ENCODE measurements at places on chromosomes 12 and 14.

- no peaks in the 10 kb centered on the region for H3K27me3 ChIP-seq
- H3K4me1 ChIP-seq = peaks cover 1% of the 10 kb centered on the region
- no peaks in the 10 kb centered on the region for H3K36me3 ChIP-seq
- no peak for DNase-seq
- no peak overlapping the region for H3K27ac ChIP-seq
These were observed 231.3 kb upstream of the AMIGO2 start for GRCh38 chr12:47311010-47311409.

DNA sequence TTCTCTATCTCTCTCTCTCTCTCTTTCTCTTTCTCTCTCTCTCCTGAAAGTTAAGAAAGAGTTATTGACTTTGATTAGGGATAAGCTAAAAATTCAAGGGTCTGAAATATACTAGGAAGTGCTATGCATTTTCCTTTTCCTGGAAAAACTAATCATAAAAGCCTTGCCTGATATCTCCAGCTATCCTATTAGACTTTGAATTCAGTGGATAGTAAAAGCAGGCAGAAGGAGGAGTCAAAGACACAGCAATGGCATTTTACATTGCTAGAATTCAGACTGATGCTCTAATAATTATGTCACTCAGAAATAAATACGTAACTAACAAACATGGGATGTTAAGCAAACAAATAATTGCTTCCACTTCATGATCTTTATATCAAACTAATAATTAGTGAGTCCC is 272.0 kb downstream of the SSPN start:
- H3K4me1 ChIP-seq = no peaks in the 10 kb centered on the region
- no peak overlapping the region for H3K27ac ChIP-seq
- H3K4me3 ChIP-seq = no peak overlapping the region
- no peak for DNase-seq

DNA sequence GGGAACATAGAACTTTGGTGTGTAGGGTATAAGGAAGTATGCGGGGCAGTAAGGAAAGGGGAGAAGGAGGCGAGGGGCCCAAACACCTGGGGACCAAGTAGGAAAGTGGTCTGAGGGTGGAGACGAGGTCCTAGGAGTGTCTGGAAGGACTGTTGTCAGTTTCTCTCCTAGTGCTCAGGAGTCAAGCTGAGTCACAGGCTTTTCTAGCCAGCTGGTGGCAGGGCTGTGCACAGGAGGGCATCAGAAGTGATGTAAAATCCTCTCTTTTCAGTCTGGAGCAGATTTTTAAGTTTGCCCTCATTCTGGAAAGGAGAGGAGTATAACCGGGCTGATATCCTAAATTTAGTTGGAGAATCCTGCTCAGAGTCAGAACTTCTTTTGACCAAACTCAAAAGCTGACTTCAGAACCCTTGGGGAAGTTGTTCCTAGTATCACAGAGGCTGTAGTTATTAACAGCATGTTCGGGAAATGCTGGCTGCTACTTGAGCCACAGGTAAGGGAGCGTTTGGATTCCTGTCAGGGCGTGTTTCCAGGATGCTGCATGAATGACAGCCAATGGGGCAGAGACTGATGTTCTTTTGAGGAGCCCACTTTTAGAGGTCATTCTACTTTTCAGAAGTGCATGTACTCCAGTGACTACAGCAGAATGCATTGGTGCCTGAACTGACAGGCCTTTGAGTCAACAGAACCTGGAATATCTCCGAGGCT is 19.3 kb downstream of the ZNF664 start:
- peaks cover 17% of the 10 kb centered on the region for H3K36me3 ChIP-seq
- no peak overlapping the region for H3K27ac ChIP-seq
- no peak for DNase-seq
- no peaks in the 10 kb centered on the region for H3K27me3 ChIP-seq
- no peak overlapping the region for H3K4me3 ChIP-seq

DNA sequence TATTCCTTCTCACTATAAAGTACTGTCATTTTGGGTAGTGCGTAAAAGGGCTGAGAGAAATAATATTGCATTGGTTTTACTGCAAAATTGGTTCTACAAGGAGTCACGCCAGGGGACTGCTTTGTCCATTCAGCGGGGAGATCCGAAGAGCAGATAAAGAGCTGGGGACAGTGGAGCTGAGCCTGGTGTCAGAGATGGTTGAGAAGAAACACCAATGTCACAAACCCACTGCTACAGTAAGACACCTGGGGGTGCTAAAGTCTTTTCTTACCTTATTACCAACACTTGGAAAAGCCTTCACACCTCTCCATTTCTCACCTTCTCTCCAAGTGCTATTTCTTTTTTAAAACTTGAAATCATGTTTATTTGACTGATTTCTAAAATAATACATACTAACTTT is 14.1 kb downstream of the IL31 start:
- no peaks in the 10 kb centered on the region for H3K36me3 ChIP-seq
- no peak for DNase-seq
- no peaks in the 10 kb centered on the region for H3K4me1 ChIP-seq
- H3K27ac ChIP-seq = no peak overlapping the region
- H3K27me3 ChIP-seq = no peaks in the 10 kb centered on the region
- no peak overlapping the region for H3K4me3 ChIP-seq

- no peaks in the 10 kb centered on the region for H3K4me1 ChIP-seq
- no peaks in the 10 kb centered on the region for H3K27me3 ChIP-seq
- no peak overlapping the region for H3K27ac ChIP-seq
- H3K4me3 ChIP-seq = no peak overlapping the region
- no peak for DNase-seq
These were observed 20.2 kb upstream of the CHGA start for GRCh38 chr14:92902726-92903125.

- peaks cover 37% of the 10 kb centered on the region for H3K4me1 ChIP-seq
- peak overlapping the region; percentile 62 for H3K27ac ChIP-seq
- peak overlapping the region; percentile 65 for H3K4me3 ChIP-seq
- H3K36me3 ChIP-seq = no peaks in the 10 kb centered on the region
- no peak for DNase-seq
These were observed 8.6 kb upstream of the GPR68 start for GRCh38 chr14:91252871-91253794.

GRCh38 chr14:75088566-75089373 is 19.3 kb downstream of the ZC2HC1C start:
- DNase-seq = no peak
- H3K4me3 ChIP-seq = no peak overlapping the region
- peaks cover 85% of the 10 kb centered on the region for H3K36me3 ChIP-seq
- no peaks in the 10 kb centered on the region for H3K4me1 ChIP-seq

- no peaks in the 10 kb centered on the region for H3K27me3 ChIP-seq
- DNase-seq = no peak
- H3K27ac ChIP-seq = no peak overlapping the region
- no peak overlapping the region for H3K4me3 ChIP-seq
- H3K4me1 ChIP-seq = no peaks in the 10 kb centered on the region
These were observed 70.5 kb downstream of the GPR65 start for GRCh38 chr14:88075269-88075981.

- no peak overlapping the region for H3K4me3 ChIP-seq
- DNase-seq = no peak
- H3K27ac ChIP-seq = no peak overlapping the region
- H3K36me3 ChIP-seq = peaks cover 22% of the 10 kb centered on the region
These were observed 8.3 kb downstream of the C3AR1 start for GRCh38 chr12:8057839-8058238.

- DNase-seq = no peak
- H3K4me3 ChIP-seq = no peak overlapping the region
- H3K4me1 ChIP-seq = no peaks in the 10 kb centered on the region
These were observed 9.1 kb downstream of the GSG1 start for GRCh38 chr12:13094367-13094766.

DNA sequence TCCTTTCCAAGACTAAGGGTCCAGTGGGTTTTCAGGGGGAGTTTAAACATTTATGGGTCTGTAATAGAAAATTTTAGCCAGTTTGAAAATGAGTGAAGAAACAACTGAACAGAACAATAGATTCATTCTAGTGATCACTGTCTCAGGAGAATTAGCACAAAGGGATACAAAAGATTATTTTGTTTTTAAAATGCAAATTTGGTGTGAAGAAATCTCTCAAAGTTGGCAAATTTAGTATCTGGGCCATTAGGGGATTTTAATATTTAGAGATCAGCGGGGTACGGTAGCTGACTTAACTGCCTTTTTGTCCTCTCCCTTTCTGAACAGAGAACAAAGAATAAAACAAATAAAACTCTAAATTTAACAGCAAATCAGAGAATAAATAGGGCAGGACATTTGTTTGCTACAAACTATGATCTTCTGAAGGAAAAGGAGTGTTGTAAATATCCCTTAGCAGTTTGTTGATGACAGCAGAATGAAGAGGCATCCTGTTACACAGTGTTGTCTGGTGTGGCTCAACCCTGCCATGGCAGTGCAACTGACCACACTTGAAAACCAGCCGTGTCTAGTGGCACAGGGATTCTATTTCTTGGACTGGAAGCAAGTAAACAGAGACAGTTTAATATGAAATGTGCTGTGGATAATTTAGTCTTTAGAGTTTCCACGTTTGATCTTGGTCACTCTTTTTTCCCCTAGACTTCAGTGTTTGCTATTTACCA is 46.3 kb upstream of the LRTM2 start:
- H3K27ac ChIP-seq = no peak overlapping the region
- no peak overlapping the region for H3K4me3 ChIP-seq
- no peak for DNase-seq
- H3K4me1 ChIP-seq = peaks cover 14% of the 10 kb centered on the region

GRCh38 chr12:130712346-130713065 is 3.6 kb downstream of the RIMBP2 start:
- no peak for DNase-seq
- no peak overlapping the region for H3K27ac ChIP-seq
- H3K36me3 ChIP-seq = no peaks in the 10 kb centered on the region
- H3K4me3 ChIP-seq = no peak overlapping the region

DNA sequence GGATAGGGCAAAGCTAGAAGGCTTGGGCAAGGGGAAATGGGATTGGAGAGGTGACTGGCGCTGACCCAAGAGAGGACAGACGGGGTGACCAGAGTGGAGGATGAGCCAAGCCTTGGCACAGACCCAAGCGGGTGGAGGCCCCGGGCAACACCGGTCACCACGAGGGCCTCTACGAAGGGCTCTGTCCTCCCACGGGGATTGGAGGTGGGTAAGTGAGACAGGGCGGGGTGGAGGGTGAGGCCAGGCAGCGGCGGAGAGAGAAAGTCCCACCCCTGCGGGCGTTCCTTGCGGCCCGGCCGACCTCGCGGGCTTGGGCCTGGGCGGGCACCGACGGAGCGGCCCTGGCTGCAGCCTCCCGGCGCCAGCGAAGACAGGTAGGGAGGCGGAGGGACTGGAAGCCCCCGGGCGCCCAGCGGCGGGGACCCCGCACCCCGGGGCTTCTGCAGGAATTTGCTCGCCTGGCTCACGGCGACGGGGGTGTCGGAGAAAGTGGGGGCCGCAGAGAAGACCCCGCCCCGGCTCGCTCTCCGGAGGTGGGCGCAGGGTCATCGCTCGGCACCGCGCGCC is at the start of gene PAPLN:
TSS of gene PAPLN (plus strand) at position 288 of the 567 bp plus-strand sequence. CDS start 2,273 bp downstream, outside the sequence.
- H3K4me3 ChIP-seq = peak within 1 kb of the TSS; percentile 55
- no peak for DNase-seq
- H3K36me3 ChIP-seq = no peaks in the 10 kb centered on the region

GRCh38 chr14:92323011-92323915 is at the start of gene SLC24A4:
Gene SLC24A4, plus strand, starts transcription at chr14:92323165. Its CDS starts 666 bp downstream, at chr14:92323831.
- no peak within 1 kb of the TSS for H3K27ac ChIP-seq
- peak within 1 kb of the TSS; percentile 42 for H3K4me3 ChIP-seq
- peaks cover 19% of the 10 kb centered on the region for H3K4me1 ChIP-seq
- no peaks in the 10 kb centered on the region for H3K36me3 ChIP-seq

DNA sequence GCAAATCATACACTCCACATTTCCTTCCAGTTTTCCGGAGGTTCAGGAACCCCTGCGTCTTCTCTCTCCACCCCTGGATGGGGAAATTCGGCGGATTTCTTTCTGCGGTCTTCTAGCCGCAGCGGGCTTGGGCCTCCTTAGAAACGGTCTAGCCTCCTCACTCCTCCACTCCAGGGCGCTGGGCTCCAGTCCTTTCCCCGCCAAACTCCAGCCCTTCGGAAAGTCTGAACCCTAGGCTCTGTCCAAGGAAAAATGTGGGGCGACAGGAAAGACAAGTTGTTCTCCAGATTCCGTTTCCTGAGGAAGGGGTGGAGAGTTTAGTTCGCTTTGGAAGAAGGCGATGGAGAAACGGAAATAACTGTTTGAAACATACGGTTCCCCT is 1.4 kb upstream of the HOXC10 start:
- H3K27me3 ChIP-seq = peaks cover 69% of the 10 kb centered on the region
- no peaks in the 10 kb centered on the region for H3K4me1 ChIP-seq
- no peaks in the 10 kb centered on the region for H3K36me3 ChIP-seq
- H3K4me3 ChIP-seq = no peak overlapping the region
- DNase-seq = no peak

- no peak overlapping the region for H3K4me3 ChIP-seq
- DNase-seq = no peak
- H3K27ac ChIP-seq = no peak overlapping the region
- H3K4me1 ChIP-seq = no peaks in the 10 kb centered on the region
These were observed 58.2 kb downstream of the ALG10B start for GRCh38 chr12:38374751-38375150.

GRCh38 chr12:54006559-54007220 is 2.1 kb upstream of the HOXC8 start:
- H3K27ac ChIP-seq = no peak overlapping the region
- peak overlapping the region; percentile 30 for H3K4me3 ChIP-seq
- no peaks in the 10 kb centered on the region for H3K4me1 ChIP-seq
- no peaks in the 10 kb centered on the region for H3K36me3 ChIP-seq

DNA sequence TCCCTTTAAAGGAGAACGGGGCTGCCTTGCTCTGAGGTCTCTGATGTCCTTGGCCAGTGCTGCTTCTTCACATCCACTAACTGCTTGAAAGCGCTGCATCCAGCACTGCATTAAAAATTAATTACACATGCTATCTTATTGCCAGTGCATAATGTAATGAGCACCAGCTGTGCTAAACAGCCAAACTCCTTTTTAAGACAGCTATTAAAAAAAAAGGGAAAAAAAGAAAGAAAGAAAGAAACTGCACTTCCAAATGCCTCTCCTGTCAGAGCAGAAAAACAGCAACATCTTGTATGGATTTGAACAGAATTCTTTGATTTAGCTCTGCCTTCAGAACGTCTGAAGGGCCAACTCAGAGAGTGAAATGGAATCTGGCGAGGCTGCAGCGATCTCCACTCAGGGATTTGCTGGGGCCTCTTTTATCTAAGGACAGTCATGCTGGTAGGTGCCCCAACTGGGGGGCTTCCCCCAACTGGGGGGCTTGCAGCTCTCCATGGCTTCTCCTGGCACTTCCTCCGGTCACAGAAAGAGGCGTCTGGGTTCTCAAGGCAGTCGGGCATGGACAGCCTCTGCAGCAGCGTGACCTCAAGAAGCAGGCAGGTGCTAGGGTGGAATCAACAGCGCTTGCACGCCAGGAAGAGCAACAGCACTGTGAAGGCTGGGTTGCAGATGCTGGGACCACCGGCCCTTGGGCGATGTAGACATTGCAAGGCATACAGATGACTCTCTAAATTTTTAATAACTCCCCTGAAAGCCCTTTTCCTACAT is 46.4 kb downstream of the BCL11B start:
- no peak for DNase-seq
- no peaks in the 10 kb centered on the region for H3K27me3 ChIP-seq
- H3K27ac ChIP-seq = no peak overlapping the region
- no peaks in the 10 kb centered on the region for H3K36me3 ChIP-seq
- no peaks in the 10 kb centered on the region for H3K4me1 ChIP-seq
- H3K4me3 ChIP-seq = no peak overlapping the region

Data from right atrium auricular region (tissue), 2 donors.